ENCODE measurements at places on chromosomes 11 and 22.

- DNase-seq: no peak
Measured at GRCh38 chr11:111455291-111456085, 56.7 kb downstream of the BTG4 start.

DNA sequence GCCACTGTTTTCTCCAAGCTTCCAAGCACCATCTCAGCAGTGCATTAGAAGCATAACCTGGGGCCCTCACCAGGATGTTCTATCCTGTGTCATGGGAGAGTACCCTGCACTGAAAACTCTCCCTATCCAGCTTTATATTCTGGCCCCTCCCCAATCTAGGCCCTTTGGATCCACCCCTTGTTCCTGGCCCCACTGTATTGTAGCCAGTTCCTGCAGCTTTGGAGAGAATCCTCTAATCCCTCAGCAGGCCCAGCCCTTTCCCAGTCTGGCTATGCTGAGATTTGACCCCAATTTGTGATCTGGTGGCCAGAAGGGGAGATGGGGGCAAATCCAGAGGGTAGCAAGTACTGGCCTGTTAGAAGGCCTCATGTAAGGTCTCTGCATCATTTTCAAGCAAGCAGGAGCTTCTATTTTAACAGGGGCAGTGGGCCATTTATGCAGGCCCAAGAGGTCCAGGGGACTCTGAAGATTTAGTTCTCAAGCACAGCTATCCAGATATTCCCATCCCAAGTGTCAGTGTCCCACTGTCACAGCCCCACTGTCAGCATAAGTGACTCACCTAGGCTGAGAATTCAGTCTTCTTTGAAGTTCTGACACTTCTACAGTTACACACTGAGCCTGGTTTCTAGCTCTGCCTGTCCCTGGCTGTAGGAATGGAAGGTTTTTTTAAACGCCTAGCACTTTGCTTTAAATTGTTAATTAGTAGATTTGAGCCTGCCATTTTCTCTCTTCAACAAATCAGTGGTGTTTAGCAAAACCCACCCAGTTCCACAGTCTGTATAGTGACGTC is 589.5 kb upstream of the CADM1 start:
- DNase-seq: no peak

DNA sequence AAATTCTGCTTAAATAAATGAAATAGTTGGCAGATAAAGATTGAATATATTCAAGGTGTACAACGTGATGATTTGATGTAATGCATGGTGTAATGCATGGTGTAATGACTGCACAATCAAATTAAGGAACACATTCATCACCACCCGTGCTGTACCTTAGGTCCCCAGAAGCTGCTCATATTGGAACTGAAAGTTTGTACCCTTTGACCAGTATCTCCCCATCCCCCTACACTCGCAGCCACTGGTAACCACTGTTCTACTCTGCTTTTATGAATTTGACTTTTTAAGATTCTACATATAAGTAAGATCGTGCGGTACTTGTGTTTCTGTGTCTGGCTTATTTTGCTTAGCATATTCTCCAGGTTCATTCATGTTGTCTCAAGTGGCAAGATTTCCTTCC is 445.8 kb downstream of the OPCML start:
- no peak for DNase-seq

GRCh38 chr11:70772950-70773349 is 374.6 kb downstream of the CTTN start:
- no peak for DNase-seq

- no peak for DNase-seq
Measured at GRCh38 chr11:59191095-59191494, 19.2 kb downstream of the DTX4 start.

DNA sequence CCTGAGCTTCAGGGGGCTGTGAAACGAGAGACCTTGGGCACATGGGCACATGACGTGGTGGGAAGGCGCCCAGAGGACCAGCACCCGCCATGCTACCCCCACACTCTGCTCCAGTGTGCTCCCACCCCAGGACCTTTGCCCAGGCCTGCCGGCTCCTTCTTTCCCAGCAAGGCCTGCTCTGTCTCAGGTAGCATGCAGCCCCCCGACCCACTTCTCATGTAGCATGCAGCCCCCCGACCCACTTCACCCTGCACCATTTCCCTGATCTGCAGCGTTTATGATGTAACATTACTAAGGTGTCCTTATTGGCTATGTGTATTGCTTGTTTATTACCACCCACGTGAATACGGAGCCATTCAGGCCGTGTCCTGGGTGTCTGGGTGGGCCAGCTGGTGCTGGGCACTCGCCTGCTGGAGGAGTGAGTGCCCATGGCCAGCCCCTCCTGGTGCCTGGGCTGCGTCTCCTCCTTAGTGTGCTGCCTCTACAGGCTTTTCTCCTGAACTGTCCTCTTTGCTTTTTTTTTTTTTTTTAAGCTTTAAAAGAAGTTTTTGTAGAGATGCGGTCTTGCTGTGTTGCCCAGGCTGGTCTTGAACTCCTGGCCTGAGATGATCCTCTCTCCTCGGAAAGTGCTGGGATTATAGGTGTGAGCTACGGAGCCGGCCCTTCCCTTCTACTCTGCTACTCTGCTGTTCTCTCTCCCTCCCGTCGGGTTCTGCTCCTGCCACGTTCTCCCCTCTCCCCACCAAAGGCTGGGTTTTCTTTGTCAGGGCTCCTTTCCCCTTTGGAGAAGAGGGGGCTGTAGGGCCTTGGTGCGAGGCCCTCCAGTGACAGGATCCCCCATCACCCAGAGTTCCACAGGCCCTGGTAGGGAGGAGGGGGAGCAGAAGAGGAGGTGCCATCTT is 29.4 kb downstream of the LRP5 start:
- no peak for DNase-seq

DNA sequence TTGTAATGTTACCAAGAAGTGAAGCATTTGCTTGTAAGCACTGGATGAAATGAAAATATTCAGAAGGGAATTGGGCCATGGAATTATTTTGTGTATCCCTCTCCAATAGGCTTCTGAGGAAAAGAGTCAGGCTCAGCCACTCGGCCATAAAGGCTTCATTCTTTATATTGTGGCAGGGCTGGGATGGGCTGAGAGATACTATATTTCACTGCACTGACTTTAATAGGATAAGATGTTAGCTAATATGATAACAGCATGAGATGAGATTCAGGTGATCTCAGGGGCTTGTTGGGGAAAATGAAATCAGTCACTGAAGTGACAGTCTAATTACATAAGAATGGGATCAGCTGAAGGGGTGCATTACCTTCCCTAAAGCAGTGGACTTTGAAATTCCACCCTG is 7.3 kb upstream of the TRIM44 start:
- no peak for DNase-seq

- no peak for DNase-seq
Measured at GRCh38 chr22:32466496-32466895, 2.2 kb upstream of the BPIFC start.

DNA sequence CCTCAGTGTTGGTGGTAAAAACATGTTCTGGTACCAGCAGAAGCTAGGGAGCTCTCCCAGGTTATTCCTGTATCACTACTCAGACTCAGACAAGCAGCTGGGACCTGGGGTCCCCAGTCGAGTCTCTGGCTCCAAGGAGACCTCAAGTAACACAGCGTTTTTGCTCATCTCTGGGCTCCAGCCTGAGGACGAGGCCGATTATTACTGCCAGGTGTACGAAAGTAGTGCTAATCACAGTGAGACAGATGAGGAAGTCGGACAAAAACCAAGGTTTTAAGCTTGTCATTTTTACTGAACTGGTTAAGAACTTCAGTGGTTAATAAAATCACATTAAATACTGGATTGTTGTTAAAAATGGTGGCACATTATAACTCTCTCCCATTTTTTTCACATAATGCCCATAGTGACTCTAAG is 42.6 kb upstream of the VPREB1 start:
- DNase-seq: no peak

- no peak for DNase-seq
Measured at GRCh38 chr11:133078012-133078411, 454.3 kb downstream of the OPCML start.

- DNase-seq: no peak
Measured at GRCh38 chr11:100922121-100922520, 207.5 kb downstream of the PGR start.

DNA sequence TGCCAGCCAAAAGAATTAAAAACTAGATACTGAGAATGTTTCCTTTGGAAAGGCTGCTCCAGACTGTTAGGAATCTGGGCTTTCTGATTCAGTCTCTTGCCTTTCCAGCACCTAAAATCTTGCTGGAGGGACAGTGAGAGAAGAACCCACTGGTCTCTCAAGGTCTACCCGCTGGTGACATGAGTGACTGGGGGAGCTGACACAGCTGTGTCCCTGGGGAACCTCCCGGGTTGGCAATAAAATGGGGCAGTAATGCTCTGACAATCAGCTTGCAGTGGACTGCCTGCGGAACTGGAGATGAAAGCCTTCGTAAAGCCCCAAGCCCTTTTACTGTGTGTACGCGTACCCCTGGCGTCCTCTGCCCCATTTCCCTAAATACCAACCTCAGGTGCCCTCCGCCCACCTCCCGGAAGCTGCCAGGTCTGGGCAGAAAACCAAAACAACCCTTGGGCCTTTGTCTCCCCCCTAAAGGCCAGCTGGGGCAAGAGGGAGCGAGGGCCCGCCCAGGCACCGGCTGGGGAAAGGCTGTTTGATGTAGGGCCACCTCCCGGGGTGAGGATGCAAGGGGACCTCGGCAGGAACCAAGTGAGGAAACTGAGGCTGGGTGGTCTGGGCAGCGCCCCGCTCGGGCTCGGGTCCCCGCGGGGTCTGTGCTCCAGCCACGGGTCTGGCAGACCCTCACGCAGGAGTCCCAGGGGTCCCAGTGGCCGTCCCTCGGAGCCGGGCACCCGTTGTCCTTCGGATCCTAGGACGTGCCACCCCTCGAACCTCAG is 741 bp downstream of the CARS1 start:
- peak; percentile 36 for DNase-seq

DNA sequence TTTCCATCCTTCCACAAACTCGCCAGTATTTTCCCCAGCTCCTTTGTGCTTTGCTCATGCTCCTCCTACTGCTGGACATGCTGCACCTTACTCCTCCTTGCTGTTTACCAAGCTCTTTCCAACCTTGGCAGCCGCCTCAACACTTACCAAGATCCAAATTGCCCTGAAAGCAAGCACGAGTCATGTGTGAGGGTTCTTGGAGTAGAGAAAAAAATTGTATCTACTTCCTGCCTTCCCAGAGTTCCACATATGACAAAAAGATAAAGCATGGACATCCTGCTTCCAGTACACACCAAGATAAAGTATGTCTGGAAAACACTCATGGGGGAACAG is 767.5 kb downstream of the NTM start:
- no peak for DNase-seq

- DNase-seq: peak; percentile 70
Measured at GRCh38 chr22:38074181-38075104, 9.5 kb downstream of the SLC16A8 start.

DNA sequence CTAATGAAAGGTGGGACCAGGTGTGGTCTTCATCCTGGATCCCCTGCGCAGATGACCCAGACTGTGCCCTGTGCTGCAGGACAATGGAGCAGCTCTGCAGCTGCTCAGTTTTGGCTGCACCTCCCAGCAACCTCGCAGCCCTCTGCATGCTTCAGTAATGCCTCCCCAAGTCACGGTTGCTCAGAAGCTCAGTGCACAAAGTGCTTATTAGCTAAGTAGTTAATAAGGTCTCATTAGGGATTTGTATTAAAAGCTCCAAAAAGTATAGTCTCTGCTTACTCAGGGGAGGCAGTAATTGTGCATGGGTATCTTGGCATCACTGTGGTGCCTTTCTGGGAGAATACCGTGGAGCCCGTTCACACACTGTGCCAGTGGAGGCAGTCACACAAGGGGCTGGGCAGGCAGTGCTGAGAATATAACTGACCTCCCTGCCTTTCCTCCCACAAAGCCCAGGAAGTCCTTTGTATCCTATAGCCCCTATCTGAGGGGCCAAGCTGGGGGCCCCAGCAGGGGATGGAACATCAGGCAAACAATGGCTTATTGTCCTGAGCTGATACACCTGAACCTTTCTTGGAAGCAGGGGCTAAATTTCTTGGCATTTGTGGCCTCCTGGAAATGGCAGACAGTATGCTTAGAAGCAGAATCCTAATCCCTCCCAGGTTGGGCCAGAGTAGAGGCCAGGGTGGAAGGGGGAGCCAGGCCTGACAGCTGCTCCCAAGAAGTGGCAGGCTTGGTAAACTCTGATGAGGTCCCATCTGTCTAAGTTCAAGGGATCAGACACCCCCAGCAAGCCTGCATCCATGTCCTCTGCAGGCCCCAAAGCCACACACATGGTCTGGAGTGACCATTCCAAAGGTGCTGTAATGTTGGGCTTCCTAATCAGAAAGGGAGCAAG is 125.5 kb upstream of the PARVA start:
- DNase-seq: no peak

- no peak for DNase-seq
Measured at GRCh38 chr11:107359701-107360100, 97.9 kb downstream of the CWF19L2 start.

- DNase-seq: no peak
Measured at GRCh38 chr11:3808861-3809623, 682 bp downstream of the PGAP2 start.

DNA sequence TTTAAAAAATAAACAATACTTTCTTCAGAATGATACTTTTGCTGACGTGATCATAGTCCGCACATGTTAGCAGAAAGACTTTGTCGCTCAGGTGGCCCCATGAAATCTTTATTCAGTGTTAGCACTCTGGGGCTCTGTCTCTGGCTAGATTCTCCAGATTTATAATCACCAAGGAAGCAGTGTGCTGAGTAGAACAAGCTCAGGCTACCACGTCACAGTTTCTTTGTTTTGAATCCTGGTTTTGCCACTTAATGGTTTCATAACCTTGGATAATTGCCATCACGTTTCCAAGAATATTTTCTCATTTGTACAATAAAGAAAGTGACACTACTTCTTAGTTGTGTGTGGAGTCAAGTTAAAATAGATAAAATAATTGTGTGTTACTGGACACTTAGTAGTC is 3.9 kb upstream of the MUC15 start:
- DNase-seq: no peak

DNA sequence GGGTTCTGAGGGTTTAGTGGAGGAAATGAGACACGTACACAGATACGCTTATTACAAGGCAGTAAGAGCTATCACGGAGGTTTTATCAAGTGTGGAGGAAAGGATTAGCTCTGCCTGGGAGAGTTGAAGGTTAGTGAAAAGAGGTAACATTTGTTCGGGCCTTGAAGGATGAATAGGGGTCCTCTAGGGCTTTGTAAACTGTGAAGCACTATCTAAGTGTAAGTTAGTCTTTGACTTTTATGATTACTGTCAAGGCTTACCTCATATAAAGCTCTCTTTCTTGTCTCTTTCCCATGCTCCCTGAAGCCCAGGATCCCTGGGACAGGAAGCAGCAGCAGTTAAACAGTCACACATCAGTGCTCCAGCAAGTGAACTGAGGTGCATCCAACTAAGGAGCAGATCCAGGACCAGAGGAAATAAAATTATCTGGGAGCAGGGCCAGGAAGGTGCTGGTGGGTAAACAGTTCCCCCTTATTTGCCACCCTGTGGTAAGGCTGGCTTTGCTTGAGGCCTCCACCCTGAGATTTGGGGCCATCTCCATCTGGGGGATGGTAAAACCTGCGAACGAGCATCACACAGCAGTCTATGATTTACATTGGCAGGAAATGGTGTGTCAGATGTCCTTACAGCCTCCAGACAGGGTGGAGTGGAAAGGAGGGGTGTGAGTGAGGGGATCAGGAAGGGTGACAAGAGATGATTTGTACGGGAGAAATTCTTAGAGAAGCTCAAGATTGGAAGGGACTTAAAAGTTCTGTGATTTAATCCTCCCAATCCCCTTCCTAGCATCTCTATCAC is 27.2 kb downstream of the GVQW3 start:
- peak; percentile 42 for DNase-seq

GRCh38 chr11:134038897-134039470 is 29.9 kb upstream of the JAM3 start:
- DNase-seq: no peak

GRCh38 chr11:22703591-22703990 is 37.2 kb downstream of the GAS2 start:
- no peak for DNase-seq

GRCh38 chr22:49147617-49148175 is 680.0 kb downstream of the BRD1 start:
- no peak for DNase-seq

Data from nephron progenitor cell (in vitro differentiated cells).